ENCODE measurements at places on chromosomes 16 and 17. TPM values are rescaled to one million over a fixed set of nuclear protein-coding genes. Genes with fewer than 3 reads are reported as not detected.
A peak's percentile ranks its signal among the peaks of the same experiment; 100 is the strongest.

- H3K27me3 ChIP-seq = no peaks in the 10 kb centered on the region
- H3K4me3 ChIP-seq = no peak overlapping the region
- H3K36me3 ChIP-seq = no peaks in the 10 kb centered on the region
- H3K27ac ChIP-seq = peak overlapping the region; percentile 53
- peaks cover 16% of the 10 kb centered on the region for H3K4me1 ChIP-seq
- DNase-seq = no peak
Observed at GRCh38 chr17:1755827-1756262, 6.0 kb upstream of the SERPINF1 start.

INCA1 gene
- 3.2 TPM for total RNA-seq

FBXO31 gene
- total RNA-seq = 88.1 TPM

GRCh38 chr17:79006794-79007503 is 2.6 kb downstream of the CANT1 start:
- no peak overlapping the region for H3K4me3 ChIP-seq
- no peak for DNase-seq
- no peak overlapping the region for H3K27ac ChIP-seq
- H3K36me3 ChIP-seq = peaks cover 5% of the 10 kb centered on the region
- peaks cover 29% of the 10 kb centered on the region for H3K4me1 ChIP-seq
- H3K27me3 ChIP-seq = no peaks in the 10 kb centered on the region

GINS3 gene
- 0.86 TPM for total RNA-seq

Measured in psoas muscle (tissue), 8 donors.